ENCODE measurements at places on chromosomes 12 and 14.

- no peak for DNase-seq
These were observed 4.4 kb downstream of the ZFP36L1 start for GRCh38 chr14:68788275-68788995.

DNA sequence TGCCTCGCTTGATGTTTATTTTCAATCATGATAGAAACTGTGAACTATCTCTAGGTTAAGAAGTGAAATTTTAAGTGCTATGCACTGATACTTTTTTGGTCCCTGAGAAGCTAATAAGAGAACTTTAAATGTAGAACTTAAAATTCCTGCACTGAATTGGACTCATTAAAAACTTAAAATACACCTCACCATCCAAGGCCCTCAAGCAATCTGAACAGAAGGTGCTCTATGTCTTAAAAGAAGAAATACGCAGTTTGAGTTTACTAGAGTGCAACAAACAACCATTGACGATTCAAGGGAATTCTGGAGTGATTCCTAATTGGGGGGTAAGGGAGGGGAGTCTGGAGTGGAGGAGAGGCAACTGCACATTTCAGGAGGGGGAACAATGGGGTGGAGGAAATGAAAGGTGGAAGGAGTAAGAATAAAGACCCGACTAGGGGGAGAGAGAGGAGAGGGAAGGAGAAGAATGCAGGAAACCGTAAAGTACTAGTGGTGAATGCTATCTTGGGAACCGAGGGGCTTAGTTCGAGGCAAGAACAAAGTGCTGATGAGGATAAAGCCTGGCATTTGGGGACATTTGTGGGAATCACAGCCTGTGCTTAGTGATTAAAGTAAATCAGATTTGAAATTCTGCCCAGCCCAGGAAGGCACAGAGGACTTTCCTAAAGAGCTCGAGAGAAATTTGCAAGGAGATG is 389.7 kb downstream of the AACS start:
- no peak for DNase-seq

GRCh38 chr14:99225436-99226203 is 46.4 kb downstream of the BCL11B start:
- no peak for DNase-seq

- peak; percentile 92 for DNase-seq
These were observed 172.8 kb downstream of the KTN1 start for GRCh38 chr14:55752580-55753390.

DNA sequence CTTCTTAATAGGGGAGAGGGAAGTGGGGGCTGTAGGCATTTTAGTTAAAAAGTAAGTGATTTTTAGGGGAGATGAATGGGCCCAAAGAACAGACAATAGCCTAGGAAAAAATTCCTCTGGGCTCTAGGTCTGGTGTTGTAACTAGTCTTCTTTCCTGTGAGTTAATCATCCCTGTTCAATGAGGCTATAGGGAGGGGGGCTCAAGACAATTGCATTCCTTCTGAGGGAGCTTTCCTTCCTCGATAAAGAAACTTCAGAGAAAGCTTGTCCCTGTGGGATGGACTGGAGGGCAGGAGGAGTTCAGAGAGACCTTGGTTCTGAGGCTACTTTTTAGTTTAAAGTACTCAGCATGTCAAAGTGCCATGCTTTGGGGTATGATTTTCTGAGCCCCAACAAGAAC is 127.2 kb downstream of the BBS10 start:
- DNase-seq: peak; percentile 41

GRCh38 chr12:3313675-3314663 is 177.0 kb upstream of the PRMT8 start:
- no peak for DNase-seq

DNA sequence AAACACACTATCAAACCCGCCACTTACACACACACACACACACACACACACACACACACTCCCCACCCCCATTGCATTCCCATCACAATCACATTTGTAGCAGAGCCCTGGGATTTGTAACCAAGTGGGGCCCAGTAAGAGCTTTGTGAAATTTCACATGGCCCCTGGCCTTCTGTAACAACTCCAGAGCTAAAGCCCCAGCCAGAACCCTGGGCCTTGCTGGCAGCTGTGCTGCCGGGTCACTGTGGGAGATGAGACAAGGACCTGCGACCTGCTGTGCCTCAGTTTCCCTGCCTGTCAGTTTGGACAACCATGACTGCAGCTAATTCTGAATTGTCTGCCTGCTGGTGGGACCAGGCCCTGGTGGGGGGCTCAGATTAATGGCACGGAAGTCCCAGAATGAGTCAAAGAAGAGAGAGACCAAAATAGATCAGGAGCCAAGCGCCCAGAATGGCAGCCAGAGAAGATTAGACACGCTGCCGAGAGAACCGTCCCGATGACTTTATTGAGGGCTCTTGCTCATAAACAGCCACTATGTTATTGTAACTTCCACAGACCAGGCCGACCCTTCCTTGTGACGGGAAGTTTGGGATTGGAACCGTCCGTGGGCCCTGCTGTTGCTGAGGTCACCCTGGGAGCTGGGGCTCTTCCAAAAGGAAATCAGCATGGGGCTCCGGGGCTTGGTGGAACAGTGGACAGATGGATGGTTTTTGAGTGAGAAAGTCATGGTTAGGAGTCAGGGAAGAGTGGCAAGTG is 123.1 kb downstream of the ZFP36L1 start:
- DNase-seq: no peak

GRCh38 chr14:99166506-99166905 is 105.5 kb downstream of the BCL11B start:
- DNase-seq: no peak

GRCh38 chr14:26216786-26217185 is 381.0 kb downstream of the NOVA1 start:
- no peak for DNase-seq

- DNase-seq: no peak
These were observed 16.6 kb upstream of the KLRF1 start for GRCh38 chr12:9810671-9811070.

- DNase-seq: no peak
These were observed 635 bp upstream of the HECTD4 start for GRCh38 chr12:112382866-112383265.

GRCh38 chr14:81936902-81937301 is 403.2 kb upstream of the SEL1L start:
- DNase-seq: no peak

- DNase-seq: peak; percentile 99
These were observed 105.2 kb upstream of the ATF7IP start for GRCh38 chr12:14260011-14260993.

DNA sequence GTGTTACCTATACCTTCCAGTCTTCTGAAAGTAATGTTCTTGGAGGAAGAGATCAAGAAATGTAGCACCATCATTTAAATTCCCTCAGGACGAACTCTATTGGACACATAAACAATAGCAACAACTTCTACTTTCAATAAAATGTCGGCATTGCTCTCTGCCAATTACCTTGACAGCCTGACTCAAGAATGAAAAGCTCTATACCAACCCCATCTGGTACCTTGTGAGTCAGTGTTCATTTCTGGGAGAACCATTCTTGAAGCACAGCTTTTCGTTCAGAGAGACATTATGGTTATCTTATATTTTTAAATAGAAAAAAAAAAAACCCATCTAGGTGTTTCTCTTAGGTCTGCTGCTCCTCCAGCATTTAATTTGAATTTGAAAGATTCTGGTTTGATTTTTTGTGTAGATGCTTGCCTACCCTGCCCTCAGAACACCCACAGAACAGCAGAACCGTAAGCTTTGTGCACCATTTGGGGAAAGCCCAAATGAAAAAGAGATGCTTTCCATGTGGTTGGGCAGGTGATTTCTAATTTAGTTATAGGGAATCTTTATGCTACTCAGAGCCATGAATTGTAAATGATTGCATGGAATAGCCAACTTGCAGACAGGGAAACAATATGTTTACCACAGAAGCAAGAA is 156.0 kb downstream of the SAMD4A start:
- no peak for DNase-seq

- DNase-seq: peak; percentile 55
These were observed 36.4 kb upstream of the FBRSL1 start for GRCh38 chr12:132453361-132454192.

GRCh38 chr14:59882957-59883356 is 12.4 kb upstream of the RTN1 start:
- no peak for DNase-seq

GRCh38 chr14:69798339-69798735 is 1.3 kb upstream of the SLC10A1 start:
- DNase-seq: no peak

DNA sequence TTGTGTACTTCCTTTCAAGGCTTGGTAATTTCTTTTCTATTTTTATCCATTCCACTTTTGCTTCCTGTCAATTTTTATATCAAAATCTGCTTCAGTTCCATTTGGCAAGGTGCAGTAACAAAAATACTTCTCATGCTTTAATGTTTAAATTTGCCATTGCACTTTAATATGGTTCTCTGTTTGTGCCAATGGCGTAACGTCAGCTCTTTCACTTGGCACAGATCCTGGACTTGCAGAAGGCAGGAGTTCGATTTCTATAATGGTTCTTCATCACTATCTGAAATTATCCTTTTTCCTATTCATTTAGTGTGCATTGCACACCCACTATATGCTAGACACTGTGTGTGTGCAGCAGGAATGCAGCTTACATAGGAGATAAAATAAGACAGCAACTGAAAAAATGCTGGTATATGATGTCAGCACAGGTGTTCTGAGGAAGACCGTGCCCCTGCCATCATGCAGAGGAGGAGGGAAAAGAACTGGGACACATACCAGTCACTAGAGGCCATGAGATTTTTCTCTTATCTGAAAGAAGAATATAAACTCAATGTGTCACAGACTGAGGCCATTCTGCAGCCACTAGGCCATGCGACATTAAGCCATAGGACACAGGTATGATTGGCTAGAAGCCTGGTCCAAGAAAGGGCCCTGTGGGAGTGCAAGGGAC is 298.2 kb downstream of the RPAP3 start:
- DNase-seq: no peak

DNA sequence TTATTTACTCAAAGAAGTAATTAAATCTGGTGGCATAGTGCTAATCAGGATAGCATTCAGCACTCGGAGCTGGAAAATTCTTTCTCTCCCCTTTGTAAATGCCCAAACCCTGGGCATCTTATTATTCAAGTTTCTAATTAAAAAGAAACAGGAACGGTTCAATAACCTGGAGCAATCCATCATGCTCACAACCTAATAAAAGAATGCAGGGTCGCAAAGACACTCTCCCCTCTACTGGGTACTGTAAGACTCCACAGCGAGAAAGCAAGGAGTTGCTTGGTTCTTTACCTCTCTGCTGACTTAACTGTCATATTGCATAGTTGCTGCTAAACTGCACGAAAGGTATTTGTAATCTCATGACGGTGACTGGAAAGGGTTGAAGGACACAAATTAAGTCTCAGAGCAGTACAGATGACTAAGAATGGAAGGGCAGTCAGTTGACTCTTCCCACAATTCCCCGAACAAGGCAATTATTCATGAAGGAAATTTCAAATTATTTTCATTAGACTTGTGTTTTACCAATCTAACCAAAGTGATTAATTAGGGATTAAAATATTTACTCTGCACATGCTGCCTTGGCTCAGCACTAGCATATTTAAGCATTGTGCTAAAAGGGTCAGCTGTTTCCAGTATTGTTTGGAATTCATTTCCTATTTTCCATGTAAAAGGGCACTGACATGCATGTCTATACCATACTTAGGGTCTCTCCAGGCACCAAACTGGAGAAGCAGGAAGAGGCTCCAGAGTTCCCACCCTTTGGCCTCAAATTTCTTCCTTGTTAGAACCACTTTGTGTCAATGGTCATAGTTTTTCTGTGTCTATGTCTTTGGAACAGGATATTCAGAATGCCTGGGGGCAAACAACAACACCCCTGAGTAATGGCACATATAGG is 182.2 kb downstream of the EXOC5 start:
- DNase-seq: no peak

DNA sequence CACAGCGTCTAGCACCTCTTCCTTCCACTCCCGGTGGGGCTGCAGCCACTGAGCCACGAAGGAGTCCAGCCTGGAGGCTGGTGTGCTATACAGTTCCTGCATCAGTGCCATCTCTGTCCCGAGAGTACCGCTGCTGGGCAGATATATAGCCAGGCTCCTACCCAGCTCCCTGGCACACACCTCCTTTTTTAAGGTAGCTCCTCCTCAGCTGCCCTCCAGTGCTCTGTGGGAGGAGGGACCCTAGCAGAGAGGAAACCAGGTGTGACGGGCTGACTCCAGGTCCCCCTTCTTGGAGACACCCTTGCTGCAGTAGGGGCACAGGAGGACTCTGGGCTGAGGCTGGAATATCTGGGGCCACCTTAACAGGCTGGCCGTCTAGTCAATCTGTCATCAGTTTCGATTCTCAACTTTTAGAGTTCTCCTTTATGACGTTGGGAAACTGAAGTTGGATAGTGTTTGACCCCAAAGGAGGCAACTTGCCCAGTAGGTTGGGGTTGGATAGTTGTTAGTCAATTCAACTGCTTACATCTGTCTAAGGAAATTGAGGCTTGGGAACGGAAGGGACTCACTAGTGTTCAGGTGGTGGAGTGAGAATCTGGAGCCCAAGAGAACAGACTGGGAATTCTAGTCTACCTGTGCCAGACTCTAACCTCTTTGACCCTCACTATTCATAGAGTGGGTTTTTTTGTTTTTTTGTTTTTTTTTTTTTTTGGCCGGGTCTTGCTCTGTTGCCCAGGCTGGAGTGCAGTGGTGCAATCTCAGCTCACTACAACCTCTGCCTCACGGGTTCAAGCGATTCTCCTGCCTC is at the start of gene OASL:
OASL (minus strand) TSS at position 386 of the 808 bp plus-strand sequence; CDS start at position 111, 275 bp downstream.
- no peak for DNase-seq

GRCh38 chr12:60822580-60822979 is 1226.8 kb downstream of the SLC16A7 start:
- DNase-seq: no peak

DNA sequence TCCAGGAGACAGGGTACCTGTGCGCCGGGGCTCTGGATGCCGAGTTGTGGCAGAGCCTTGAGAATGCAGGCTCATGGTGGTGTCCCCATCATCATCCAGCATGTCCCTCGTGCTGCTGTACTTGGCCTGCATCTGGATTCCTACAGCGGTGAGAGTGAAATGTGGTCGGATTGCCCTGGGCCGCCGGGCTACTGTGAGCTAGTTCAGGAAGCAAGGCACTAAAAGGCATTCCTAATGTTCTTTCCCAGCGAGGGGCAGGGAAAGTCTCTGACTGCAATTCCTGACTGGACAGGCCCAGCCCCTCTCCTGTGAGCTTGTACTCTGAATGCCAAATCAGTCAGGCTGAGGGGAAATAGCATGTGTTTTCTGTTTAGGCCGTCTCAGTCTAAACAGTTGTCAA is at the start of gene CLEC1A:
CLEC1A (minus strand) TSS at position 195 of the 400 bp plus-strand sequence; CDS start at position 132, 63 bp downstream.
- peak; percentile 88 for DNase-seq

DNA sequence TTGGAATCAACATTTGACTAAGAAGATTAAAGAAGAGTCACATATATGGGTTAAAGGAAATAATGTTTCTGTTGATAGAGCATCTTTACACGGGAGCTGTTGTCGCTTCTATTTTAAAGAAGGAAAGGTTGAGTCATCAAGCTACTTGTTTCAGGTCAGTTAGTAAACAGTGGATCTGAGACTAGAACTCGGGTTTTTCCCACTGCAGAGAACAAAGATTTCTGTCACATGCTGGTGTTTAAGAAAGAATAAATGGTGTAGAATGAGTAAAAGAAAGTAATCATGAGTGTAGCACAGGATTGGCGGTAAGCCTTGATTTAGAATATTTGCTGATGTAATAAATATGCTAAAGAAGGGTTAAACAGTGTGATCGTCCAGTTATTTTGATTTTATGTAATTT is 455.5 kb downstream of the AEBP2 start:
- no peak for DNase-seq

- DNase-seq: no peak
These were observed 18.1 kb upstream of the NEK9 start for GRCh38 chr14:75144944-75145343.

GRCh38 chr14:34213332-34213731 is 248.7 kb downstream of the SPTSSA start:
- DNase-seq: no peak

Measured in ELF-1 (cell line).